Anterior cingulate cortex (tissue), 58 donors: ENCODE measurements at places on chromosomes 13 and 19.

GRCh38 chr19:39057615-39058014 lies 25.3 kb upstream of the FBXO27 start:
- DNase-seq, result no peak

DNA sequence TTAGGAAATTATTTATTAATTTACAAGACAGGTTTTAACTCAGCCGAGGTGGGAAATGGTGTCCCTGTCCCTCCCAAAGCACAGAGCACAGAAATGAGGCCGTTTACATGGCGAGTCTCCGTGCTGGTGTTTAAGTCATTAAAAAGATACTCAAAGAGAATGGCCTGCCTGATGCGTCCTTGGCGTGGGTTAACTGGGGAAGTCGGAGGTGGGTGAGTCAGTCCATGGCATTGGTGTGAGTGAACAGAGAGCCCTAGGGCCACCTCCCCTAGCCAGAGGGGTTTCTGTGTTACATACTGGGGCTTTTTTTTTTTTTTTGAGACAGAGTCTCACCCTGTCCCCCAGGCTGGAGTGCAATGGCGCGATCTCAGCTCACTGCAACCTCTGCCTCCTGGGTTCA lies 3.9 kb downstream of the FEM1A start:
- no peak for DNase-seq

DNA sequence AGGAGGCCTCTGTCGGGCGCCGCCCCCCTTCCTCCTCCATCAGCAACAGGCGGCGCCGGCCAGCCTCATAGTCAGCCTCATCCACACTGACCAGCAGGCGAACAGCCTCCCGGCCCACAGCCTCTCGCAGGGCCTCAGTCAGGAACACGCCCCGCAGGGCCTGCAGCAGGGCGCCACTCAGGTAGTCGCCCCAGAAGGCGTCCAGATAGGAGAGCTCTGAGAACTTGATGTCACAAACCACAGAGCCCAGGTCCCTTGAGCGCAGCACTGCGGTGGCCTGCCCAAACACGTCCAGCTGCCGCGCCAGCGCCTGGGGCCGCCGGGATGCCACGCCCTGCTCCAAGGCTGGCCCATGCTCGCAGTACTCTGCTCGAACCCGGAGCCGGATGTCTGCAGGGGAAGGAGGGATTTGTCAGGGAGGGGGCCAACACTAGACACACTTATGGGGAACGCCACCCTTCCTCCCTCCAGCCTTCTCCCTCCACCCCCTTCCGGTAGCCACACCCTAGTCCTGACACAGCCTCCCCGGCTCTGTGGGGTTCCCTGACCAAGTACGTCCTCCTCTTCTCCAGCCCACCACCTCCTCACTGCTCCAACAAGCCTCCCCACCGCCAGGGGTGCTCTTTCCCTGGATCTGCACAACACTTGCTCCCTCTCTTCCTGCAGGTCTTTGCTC lies 17.9 kb downstream of the DEDD2 start:
- DNase-seq, result no peak

DNA sequence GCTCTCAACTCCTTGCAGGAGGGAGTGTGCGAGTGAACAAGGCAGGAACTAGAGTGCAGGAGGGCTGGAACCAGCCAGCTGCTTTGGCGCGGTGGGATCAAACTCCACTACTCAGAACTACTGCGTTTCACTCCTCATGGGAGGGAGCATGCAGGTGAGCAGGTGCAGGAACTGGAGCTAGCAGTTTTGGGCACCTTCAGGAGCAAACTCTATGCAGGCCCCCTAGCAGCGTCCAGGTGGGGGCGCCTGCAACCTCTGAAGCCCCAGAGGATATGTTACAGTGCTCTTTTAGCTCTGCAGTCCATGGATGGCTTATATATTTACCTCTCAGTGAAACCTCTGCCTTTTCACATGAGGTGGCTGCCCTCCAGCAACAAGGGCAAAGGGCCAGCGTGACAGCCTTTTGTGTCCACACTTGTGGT lies 1303.4 kb downstream of the PCDH9 start:
- DNase-seq, result no peak

DNA sequence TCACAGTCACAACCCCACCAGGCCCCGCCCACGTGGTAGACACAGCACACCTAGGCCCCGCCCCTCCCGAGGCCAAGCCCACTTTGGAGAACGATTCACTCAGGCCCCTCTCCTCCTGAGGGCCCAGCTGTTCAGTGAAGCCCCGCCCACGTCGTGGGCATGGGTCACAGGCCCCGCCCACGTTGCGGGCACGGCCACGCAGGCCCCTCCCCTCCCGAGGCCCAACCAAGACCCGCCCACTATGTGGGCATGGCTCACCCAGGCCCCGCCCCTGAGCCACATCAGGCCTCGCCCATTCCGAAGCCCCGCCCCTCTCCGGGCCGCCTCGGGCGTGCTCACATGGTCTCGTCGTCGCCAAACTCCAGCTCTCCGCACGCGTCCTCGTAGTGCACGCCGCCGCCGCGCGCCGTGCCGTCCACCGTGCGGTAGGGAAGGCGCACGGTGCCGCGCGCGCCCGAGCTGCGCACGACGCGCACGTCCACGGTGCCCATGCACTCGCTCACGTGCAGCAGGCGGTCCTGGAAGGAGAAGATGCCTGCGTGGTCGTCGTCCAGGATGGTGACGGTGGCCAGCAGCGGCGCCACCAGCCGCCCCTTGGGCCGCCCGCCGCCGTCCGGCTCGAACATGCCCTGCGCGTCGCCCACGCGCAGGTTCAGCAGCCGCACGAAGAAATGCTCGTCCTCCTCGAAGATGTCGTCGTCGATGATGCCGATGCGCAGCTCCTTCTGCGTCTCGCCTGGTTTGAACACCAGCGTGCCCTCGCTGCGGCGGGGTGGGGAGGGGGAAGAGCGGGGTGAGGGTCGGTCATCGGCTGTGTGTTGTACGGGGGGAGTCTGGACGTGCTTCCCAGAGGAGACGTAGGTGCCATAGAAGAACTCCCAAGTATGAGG lies 24.0 kb downstream of the SLC8A2 start:
- peak; percentile 78 for DNase-seq

GRCh38 chr19:37928527-37929286 lies 21.7 kb downstream of the SIPA1L3 start:
- no peak for DNase-seq

- no peak for DNase-seq
Observed at GRCh38 chr13:33863188-33863789, 45.3 kb downstream of the RFC3 start.

DNA sequence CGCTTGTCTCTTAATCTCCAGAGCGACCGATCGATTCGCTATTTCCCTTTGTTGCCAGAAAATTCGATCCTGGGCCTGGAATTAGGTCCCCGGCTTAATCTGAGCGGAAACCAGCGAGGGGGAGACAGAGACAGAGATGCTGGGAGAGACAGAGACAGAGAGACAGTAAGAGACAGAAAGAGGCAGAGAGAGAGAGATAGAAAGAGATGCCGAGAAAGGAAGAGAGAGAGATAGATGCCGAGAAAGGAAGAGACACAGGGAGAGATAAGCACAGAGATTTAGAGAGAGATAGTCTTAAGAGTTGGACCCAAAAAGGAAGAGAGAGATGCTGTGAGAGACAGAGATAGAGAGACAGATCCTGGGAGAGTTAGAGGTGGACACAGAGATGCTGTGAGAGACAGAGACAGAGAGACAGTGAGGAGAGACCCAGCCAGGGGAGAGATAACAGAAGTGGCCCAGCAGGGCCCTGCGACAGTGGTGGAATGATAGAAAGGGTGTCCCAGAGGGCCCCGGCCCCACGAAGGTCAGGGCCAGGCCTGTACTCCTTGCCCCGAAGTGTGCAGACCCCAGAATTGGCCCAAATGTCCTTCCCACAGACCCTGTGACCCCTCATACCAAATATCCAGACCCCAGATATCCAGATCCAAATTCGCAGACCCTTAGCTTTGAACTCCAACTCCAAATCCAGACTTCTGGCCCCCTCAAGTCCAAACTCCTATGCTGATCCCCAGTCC lies 1.3 kb downstream of the ERFL start:
- DNase-seq, result no peak

DNA sequence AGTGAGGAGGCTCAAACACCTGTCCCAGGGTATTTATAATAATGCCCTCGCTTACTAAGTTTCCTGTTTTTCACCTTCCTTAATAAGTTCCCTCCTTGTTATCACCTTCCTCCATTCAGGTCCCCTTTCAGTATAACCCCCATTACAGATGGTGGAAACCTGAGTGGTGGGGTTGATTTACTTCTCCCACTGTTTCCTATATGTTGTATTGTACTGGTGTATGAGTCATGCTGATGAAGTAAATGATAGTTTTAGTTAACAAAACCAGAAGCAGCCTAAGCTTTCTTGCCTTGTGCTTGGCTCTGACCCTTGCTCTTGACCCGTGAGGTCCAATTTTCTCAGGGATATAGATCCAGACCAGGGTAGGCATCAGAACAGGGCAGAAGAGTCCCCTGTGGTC lies 22.3 kb upstream of the TNFSF11 start:
- DNase-seq, result no peak

- DNase-seq, result no peak
Observed at GRCh38 chr13:95444006-95444730, 108.4 kb upstream of the CLDN10 start.

- no peak for DNase-seq
Observed at GRCh38 chr19:7083076-7083956, 13.8 kb downstream of the ZNF557 start.

GRCh38 chr13:20686167-20686566 lies 17.3 kb upstream of the IL17D start:
- no peak for DNase-seq

DNA sequence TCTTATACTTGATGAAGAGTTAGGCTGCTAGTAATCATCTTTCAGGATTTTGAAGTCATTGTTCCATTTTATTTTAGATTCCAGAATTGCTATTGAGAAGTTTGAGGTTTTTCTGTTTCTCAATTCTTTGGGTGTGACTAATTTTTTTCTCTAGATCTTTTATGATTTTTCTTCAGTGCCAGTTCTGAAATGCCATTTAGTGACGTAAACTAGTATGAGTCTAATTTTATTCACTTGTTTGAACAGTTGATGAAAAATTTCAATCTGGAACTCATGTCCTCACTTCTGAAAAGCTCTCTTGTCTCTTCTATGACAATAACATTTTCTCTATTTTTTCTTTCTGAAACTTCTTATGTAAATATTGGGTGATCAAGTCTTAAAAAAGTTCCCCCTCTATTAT lies 188.5 kb upstream of the HTR2A start:
- DNase-seq, result no peak

DNA sequence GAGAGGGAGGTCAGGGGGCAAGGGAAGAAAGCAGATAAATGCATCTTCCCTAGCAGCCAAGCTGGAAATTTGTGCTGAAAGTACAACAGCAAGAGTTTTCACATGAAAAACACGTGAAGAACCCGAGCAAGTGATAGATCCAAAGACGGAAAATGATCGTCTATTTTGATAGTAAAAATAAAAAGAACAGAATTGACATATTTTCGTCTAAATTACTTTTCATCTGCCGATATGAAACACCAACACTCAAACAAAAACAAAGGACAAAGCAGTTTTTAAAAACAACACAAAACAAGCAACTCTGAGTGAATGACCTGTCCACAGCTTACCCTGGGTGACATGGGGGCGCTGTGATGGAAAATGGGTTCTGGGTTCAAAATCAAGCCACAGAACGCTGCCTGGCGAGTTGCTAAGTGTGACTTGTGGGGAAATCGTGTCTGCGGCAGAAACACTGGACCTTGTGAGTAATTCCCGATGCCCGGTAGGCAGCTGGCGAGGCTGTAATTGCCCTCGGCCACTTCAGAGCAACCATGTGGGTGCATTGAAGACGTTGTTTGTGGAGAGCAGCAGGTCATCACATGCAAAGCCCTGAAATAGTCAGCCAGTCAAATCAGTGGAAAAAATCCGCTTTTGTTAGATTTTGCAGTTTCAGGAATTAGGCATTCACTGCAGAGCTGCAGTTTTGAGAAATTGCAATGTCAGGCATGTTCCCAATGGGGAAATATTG lies 7.4 kb downstream of the SOX1 start:
- DNase-seq, result no peak

DNA sequence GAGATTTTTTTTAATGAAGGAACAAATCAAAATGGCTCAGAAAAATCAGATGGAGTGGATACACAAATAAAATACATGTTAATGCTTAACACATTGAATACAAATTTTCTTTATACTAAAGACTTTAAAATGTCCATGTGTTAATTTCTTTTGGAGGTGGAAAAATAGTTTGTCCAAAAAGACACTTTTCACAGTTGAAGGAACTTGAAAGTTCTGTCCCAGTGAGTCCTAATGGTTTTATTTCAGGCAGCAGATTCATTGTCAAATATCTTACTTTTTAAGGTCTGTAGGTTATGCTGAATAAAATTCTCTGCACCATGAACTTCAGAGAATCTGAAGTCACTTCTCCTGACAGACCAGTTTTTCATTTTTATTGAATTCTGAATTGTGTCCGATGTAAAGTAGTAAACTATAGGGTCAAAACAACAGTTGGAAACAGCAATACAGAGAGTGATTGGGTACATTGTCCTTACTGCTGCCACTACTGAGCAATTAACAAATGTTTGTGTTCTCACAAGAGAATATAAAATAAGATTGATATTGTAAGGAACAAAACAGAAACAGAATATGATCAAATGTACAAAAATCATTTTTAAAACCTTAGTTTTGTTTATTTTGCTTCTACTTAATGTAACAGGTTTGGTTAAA lies 1.6 kb downstream of the LPAR6 start:
- no peak for DNase-seq

DNA sequence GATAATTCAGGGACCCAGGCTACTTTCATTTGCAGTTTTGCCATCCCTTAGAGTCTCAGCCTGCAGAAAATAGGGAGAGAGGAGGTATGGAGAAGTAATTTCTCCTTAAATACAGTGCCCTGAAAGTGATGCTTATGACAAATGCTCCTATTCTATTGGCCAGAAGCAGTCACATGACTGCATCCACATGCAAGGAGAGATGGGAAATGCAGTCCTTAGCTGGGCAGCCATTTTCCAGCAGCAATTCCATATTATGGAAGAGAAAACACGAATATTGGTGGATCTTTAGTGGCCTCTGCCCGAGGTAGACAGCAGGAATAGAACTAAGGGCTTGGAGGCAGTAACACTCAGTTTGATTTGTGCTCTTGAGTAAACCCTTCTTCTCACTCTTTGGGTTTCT lies 39.4 kb downstream of the VAV1 start:
- no peak for DNase-seq

GRCh38 chr13:39052944-39053343 lies 14.7 kb downstream of the NHLRC3 start:
- DNase-seq, result no peak

DNA sequence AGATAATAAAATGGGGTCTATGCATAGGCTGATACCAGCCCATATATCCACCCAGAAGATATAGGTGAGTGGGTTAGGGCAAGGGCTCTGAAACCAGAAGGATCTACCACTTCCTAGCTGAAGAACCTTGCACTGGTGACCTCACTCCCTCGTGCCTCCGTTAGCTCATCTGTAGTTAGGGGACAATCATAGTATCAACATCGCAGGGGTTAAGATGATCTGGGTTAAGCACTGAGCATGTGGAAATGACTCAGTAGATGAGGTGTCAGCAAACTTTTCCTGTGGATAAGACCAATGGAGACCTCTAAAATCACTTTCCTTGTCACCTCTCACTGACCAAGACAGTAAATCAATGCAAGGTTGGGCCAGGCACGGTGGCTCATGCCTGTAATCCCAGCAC lies 30.5 kb downstream of the TNFSF14 start:
- DNase-seq, result no peak
